ENCODE measurements at places on chromosomes 5 and 9.

DNA sequence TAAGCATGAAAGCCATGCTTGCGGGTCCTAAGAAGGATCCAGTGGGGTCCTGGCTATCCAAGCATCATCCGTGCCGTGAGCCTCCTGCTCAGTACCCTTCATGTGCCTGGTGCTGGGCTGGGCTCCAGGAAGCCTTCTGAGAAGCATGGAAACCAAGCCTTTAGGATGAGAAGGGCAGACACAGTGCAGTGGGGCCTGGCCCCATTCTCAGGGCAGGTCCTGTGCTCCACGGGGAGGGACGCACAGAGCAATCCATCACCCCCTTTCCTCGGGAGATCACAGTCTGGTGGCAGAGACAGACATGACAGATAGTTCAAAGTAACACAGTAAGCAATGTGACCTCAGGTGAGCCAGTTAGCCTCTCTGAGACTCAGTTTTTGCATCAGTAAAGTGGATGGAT lies 76.9 kb downstream of the RGS3 start:
- no peak for DNase-seq

- no peak for DNase-seq
Measured at GRCh38 chr5:96081276-96081858, 119.7 kb upstream of the ELL2 start.

DNA sequence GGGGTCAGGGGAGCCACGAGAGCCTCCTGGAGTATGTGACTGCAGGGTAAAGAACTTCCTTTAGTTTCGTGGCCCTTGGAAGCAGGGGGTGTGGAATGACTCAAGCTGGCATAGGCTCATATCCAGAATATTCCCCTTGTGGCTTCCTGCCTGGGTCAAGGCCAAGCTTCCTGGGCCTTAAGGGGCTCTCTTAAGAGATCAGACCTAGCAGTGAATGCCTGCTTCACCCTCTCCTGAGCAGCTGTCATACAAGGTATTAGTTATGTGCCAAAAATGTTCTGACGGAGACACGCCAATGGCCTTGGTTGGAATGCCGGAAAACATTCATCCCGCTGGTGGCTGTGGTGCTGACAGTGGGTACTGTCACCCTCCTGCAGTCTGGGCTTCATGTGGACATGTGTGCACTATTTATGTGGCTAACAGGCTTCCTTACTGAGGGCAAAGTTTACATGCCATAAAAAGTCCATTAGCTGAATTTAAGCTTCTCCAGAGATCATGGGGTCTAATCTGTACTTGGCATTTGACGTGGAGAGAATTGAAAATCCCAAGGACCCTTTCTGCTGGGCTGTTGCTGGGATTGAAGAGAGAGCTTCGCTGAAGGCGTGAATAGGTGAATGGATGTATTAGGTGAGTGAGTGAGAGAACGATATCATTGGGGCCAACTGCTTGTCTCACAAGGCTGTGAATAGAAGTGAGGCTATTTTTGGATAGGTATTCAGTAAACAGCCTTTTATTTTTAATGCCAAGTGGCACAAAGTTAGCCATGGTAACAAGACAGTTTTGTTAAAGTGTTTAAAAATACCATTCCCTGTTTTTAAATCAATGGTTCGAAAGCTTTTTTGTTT lies 156.8 kb downstream of the MACROH2A1 start:
- no peak for DNase-seq

DNA sequence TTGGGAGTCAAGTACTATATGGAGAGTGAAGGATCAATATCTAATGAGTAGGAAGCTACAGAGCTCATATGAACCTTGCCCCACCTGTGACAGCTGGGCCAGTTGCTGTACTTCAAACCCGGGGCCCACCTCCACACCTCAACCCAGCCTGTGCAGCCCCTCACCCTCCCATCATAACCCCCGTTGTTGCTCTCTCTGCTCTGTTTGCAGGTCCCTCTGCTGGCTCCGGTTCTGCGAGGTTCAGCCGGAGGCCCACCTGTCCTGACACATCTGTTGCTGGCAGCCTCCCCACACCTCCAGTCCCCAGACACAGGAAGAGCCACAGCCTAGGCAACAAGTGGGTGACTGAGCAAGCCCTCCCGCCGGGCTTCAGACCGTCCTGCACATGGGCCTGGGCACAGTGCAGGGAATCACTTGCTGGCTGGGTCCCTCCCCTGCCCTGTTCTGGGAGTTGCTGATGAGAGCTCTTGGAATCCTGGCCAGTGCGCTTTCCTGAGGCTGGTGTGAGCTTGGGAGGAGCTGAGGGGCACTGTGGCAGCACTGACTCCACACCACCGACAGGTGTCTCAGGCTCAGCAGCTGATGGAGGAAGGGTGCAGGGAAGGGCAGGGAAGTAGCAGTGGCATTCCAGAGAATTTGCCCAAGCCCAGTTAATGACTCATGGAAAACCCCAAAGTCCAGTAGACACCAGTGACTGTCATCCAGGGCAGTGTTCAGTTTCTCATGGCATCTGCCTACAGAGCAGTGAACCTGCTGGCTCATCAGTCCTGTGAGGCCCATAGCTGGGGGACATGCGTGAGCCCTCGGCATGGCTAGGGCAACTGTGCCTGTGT lies 69.5 kb upstream of the GARNL3 start:
- DNase-seq, result no peak

DNA sequence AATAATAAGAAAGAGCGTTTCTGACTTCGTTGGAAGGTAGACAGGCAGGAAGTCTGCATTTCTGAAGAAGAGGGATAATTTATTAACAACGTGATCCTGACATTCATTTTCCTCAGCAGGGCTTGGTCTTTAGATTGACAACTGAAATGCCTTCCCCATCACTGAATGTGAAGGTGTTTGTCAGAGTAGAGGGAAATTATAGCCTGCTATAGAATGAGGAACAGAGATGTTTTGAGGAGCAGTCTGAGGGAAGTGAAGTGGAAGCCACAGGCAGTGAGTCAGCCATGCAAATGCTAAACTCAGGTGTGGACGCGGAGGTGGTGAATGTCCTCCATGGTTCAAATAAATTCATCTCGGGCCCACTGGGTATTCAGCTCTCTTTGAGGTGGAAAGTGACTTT lies 30.5 kb downstream of the C7 start:
- no peak for DNase-seq

- DNase-seq, result no peak
Measured at GRCh38 chr5:135826994-135827671, 7.3 kb upstream of the SLC25A48 start.

DNA sequence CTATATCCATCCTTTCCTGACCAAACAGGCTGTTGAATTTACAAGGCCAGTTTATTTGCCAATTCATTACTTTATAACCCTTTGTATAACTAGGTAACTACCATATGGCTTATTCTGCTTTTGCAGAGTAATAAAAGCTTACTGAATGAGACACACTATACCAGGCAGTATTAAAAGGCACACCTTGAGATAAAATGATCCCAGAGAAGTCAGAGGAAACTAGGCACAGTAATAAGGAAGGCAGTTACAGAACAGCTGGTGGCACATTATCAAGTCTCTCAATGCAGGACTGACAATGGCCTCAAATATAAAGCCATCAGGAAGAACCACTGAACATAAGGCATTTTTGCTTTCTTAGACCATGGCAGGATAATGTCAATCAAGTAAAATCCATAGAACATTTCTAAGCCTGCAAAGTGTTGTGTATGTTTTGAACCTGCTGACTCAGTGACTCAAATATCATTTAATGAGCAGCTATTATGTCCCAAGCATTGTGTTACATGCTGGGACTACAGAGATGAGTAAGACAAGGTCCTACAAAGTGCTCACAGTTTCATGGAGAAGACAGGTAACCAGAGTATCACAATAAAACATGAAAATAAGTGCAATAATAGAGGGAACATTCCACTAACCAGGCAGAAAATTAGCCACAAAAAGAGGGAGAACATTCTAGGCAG lies 52.5 kb downstream of the OXCT1 start:
- no peak for DNase-seq

- DNase-seq, result no peak
Measured at GRCh38 chr9:126782053-126782388, 22.8 kb upstream of the ZBTB43 start.

DNA sequence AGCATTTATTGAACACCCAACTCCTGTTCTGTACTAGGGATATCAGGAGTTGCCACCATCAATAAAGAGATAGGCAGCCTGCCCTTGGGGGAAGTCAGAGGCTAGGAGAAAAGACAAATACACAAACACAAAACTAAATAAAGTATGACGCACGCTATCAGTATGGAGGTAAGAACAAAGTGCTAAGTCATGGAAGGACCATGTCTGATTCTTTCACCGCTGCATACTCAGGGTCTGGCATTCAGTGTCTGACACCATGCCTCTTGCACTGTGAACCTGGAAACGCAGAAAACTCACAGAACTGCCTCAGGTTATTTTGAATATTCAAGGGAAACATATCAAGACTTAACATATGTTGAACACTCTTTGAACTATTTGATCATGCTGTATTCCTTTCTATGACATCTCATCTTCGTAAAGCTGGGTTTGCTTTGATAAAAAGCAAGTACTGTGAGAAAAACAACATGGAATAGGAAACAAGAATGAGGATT lies 65.3 kb downstream of the ADAMTSL1 start:
- DNase-seq, result no peak
